ENCODE measurements at places on chromosomes 5 and 9.

- DNase-seq, result no peak
Observed at GRCh38 chr5:1548702-1549474, 25.1 kb upstream of the LPCAT1 start.

- DNase-seq, result no peak
Observed at GRCh38 chr5:125154301-125155110, 408.1 kb upstream of the ZNF608 start.

- no peak for DNase-seq
Observed at GRCh38 chr9:136850866-136851775, 1.0 kb upstream of the MAMDC4 start.

GRCh38 chr5:10710513-10711128 lies 50.4 kb downstream of the DAP start:
- DNase-seq, result no peak

GRCh38 chr5:11407556-11408145 lies 496.6 kb downstream of the CTNND2 start:
- no peak for DNase-seq

- DNase-seq, result no peak
Observed at GRCh38 chr5:68746643-68747420, 347.0 kb upstream of the SLC30A5 start.

GRCh38 chr5:88398316-88398715 lies 129.7 kb upstream of the TMEM161B start:
- DNase-seq, result no peak

DNA sequence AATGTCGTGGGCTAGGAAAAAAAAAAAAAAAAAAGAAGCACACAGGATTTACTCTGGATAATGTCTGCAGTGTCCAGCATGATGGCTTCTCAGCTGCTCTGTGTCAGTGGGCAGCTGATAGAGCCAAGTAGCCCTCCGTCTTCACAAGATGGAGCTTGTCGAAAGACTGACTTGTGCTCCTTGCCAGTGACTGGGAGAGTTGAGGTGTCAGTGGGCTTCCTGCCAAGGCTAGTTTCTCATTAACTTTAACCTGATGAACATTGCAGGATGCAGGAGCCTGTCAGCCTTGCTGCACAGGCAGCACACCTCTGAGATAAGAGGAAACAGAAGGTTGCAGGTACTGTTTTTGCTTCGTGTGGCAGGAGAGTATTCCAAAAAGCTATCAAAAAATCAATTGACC lies 171.4 kb upstream of the SGCD start:
- DNase-seq, result no peak

DNA sequence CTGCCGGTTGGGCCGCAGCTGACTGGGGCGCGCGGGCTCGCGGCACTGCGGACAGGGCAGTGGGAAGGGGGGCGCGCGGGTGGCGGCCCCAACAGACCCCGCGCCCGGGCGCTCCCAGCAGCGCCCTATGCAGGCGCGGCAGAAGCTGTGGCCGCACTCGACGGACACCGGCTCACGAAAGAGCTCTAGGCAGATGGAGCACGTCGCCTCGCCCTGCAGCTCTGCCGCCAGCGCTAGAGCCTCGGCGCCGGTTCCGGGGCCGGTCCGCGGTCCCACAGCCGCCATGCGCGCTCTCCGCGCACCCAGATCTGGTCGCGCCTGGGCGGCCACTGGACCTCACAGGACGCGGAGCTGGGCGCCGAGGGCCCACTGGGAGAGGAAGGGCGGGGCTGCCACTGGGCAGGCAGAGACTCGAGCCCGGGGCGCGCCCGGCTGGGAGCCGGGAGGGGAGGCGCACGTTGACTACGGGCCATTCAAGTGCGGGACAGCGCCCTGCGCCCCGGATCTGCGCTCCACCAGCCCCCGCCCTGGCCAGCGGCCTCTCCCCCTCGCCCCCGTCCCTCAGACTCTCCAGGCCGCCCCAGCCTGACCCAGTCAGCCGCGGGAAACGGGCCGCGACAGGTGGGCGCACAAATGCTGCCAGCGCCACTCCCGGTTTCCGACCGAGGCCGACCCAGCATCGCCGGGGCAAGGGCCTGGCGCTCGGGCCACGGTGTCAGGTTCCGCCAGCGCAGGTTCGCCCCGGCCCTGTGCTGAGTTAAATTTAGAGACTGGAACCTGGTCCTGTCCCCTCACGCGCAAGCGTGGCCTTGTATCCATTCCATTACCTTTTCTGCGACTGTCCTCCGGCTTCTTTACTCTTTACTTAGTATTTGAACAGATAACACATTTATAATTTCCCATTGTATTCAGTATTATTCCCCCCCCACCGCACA lies at the start of gene TRIM7:
TSS of gene TRIM7 (minus strand) at position 371 of the 935 bp plus-strand sequence. CDS start at position 285, 86 bp downstream.
- DNase-seq, result no peak

DNA sequence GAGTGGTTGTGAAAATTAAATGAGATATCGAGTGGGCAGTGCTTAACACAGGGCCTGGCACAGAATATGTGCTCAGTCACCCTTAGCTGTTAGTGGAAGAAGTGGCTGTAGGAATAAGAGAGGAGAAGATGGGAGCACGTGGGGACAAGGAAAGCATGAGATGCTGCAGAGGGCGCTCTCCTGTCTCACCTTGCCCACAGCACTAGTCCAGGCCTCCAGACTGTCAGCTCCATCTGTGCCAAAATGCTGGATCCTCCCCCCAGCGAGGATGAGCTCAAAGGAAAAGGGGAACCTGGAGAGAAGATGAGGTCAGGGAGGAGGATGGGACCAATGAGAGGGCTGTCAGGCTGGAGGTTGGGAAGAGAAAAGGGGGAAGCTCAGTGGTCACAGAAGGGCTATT lies 12.5 kb downstream of the ARAP3 start:
- DNase-seq, result no peak

DNA sequence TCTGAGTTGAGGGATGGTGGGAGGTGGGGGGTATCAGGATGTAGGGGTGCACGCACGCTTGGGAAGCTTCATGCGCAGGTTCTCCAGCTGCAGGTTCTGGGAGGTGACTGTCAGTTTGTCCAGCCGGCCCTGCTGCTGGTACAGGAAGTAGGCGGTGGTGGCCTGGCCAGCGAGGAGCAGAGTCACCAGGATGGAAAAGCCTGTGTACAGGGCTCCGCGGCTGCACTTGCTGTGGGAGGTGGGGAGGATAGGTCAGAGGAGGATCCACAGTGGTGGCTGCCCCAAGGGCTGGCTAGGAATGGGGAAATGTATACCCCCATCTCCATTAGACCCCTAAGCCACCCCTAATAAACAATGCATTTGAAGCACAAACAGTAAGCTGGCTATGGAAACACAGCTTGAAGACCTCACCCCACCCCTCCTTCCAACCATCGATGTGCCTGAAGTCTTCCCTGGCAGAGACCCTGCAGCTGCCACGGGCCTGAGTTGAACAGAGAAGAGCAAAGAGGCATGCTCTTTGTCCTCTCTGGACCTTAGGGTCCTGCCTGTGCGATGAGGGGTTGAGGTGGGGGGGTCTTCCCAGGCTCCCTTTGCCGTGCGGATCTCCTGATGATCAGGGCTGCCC lies 5.5 kb downstream of the CD74 start:
- DNase-seq, result no peak

DNA sequence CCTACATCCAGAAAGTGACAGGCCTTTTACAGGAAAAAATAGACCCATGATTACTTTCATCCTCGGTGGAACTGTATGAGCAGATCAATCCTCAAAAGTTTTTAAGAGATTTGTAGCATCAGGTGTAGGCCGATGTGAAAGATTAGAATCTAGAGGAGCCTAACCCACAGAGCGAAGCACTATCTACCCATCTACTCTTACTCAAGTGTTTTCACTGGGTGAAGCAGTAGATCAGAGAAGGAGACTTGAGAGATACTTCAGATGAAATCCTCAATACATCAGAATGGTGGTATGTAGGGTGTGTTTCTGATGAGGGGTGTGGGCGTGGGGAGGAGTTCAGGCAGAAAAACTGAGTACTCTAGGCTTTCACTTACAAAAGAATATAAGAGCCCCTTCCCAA lies 192.8 kb downstream of the FER start:
- DNase-seq, result no peak

GRCh38 chr5:101393795-101394450 lies 490.8 kb upstream of the ST8SIA4 start:
- no peak for DNase-seq

- DNase-seq, result no peak
Observed at GRCh38 chr5:133682451-133682850, 70.1 kb upstream of the FSTL4 start.

DNA sequence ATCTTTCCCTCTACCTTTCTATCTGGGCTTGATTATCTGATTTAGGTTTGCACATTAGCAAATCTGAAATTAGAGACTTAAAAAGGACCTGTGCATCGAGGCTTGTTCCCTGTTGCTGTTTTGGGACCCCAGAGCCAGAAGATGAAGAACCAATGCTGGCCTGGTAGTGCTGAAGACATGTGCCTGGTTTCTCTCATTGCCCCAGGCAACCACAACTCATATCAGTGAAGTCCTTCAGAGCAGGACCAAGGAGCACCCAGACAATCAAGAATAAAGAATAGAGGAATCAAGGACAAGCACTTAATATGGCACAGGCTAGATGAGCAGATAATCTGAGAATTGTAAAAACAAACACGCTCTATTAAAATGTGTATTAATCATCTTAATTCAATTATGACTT lies 362.7 kb downstream of the DMRTA1 start:
- DNase-seq, result no peak

All from stimulated activated naive B cell treated with anti-CD40 and anti-IgM and Interleukin-4, amounts not matched to agents 10 μg/mL and 1 μg/mL and 100 μg/mL, for 72 hours (primary cell).